ENCODE measurements at places on chromosomes 1 and 21. TPM values are rescaled to one million over a fixed set of nuclear protein-coding genes. Genes with fewer than 3 reads are reported as not detected.

OR2L3 gene
- total RNA-seq, result not detected

DNA sequence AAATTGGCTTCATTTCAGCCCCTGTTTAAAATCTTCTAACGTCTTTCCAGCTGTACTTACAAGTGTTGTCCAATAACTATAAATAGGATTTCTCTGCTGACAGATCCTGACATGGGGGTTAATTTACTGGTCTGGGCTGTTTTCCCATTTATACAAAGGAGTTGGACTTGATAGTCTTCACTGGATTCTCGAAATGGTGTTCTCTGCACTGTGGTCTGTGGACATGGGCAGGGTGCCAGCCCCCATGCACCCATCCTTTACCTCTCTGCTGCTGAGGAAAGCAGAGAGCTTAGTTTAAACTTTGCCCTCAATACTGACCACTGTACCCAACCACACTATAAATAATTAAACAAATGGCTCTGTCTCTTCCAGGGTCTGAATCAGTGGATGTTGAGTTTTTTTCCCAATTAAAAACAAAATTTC, 5.2 kb downstream of the DIO1 start:
- no peak for DNase-seq

GNG4 gene
- total RNA-seq, result not detected

AMPD2 gene
- 82.7 TPM for total RNA-seq

- peak; percentile 42 for DNase-seq
Observed at GRCh38 chr1:51518586-51519047, 449 bp downstream of the EPS15 start.

Measured in endothelial cell of umbilical vein (primary cell).